ENCODE measurements at places on chromosomes 2 and 18. TPM values are rescaled to one million over a fixed set of nuclear protein-coding genes. Genes with fewer than 3 reads are reported as not detected.

SLC40A1 gene
- total RNA-seq: 1.5 TPM

RMDN2 gene
- total RNA-seq: 5.0 TPM

CENPA gene
- 38.8 TPM for total RNA-seq

AGXT gene
- total RNA-seq: not detected

Data from A549 treated with dexamethasone at 1 μM for 4 hours (cell line).